Renal cortex interstitium (tissue), 15 donors: ENCODE measurements at places on chromosomes 2 and 18. TPM values are rescaled to one million over a fixed set of nuclear protein-coding genes. Genes with fewer than 3 reads are reported as not detected.

HOXD4 gene
- 56.1 TPM for polyA plus RNA-seq

GULP1 gene
- 66.6 TPM for polyA plus RNA-seq

LIMS1 gene
- polyA plus RNA-seq, result 55.5 TPM

DNA sequence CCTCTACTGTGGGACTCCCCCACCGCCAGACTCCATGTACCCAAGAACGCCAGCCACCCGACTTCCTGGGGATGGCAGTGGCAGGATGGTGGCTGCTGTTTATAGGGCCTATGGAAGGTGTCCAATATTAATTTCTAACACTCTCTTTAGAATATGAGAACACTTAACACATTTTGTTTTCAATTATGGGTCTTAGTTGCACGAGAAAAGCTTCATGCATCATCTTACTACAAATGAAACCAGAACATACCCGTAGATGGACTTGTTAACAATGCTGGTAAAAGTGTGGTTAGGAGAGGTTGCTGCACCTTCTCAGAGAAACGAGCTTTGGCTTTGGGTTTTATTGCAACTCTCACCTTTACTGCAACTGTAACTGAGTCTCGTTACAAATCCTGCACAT lies 335.6 kb upstream of the ID2 start:
- no peak for DNase-seq

DNA sequence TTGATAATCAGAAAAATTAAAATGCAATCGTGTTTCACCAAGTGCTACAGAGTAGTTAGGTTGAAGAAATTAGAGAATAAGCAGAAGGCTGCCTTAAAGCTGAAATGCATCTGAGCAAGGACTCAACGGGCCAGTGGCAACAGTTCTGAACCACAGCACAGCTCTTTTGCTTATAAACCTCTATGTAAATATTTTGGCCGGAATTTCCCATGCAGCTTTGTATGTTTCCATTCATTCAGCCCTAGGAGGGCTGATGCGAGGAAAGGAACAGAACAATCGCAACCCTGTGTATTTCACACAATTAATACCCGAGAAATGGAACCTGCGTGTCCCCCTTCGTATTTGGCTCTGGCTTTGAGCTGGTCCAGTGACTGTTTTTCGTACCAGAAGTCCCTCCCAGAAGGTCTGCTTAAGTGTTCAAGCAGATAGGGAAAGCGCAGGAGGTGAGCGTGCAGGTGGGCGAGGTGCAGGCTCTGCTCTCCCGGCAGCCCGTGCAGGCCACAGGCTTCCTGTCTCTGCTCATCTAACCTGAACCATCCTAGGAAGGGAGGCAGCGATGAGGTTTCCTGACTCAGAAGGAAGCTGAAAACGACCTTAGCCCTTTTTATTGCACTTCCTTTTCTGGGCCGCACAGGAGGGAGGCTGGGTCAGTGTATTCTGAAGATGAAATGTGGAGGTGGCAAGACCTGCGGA lies 67.3 kb downstream of the ASB1 start:
- no peak for DNase-seq

- DNase-seq, result no peak
These were observed 28.4 kb upstream of the PTMA start for GRCh38 chr2:231679908-231680284.

MOCOS gene
- polyA plus RNA-seq, result 0.92 TPM

SGPP2 gene
- polyA plus RNA-seq, result 27.4 TPM

DNA sequence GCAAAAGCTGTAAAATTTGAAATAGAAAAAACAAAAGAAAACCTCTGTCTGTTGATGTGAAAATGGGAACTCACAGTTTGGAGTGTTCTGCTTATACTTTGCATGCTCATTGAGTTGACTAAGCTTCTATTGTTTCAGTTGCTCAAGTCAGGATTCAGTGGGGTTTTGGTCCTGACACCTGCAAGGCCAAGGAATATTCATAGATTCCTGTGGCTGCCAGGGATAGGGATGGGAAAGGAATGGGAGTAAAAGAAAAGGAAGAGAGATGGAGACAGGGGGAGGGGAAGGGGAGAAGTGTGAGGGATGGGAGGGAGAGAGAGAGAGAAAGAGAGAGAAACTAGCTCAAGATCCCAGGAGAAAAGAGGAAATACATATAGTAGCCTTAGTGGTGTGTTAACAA lies 1.3 kb downstream of the CPS1 start:
- no peak for DNase-seq

- no peak for DNase-seq
These were observed 232.1 kb upstream of the EPAS1 start for GRCh38 chr2:46065152-46065551.

UGT1A4 gene
- not detected for polyA plus RNA-seq

GRCh38 chr2:151650456-151650855 lies 83.8 kb downstream of the NEB start:
- no peak for DNase-seq

GRCh38 chr2:193891023-193891422 lies 1696.3 kb upstream of the TMEFF2 start:
- no peak for DNase-seq

DNA sequence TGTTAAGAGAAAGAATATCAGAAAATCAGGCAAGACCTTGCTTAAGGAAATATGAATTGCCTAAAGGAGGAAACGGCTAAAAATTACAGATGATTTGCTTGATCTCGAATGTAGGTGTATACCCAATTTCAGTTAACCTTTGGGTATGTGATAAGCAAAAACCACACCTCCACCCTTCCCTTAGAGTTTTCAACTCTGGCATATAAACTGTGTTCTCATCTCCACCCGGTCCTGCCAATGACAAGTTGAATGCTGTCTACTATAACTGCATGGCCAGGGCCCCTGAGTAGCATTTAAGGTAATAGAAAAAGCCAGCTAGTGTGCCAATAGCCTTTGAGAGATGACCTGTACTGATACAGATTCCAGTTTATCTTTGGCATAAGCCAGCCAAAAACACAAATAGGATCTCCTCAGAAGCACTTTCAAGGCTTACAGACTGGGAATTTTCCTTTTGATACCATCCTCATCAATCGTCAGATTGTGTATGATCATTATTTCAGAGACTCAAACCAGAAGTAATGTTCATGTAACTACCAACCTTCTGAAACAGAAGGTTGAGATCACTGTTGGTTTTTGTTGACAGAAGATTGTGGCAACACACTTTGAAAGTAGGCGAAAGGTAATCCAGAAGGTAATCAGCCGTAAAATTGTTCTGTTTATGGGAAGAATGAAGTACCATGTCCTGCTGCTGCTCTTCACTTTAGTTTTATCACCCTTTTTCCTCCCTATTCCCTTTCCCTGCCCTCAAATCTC lies 163.1 kb downstream of the GFPT1 start:
- DNase-seq, result no peak

DNA sequence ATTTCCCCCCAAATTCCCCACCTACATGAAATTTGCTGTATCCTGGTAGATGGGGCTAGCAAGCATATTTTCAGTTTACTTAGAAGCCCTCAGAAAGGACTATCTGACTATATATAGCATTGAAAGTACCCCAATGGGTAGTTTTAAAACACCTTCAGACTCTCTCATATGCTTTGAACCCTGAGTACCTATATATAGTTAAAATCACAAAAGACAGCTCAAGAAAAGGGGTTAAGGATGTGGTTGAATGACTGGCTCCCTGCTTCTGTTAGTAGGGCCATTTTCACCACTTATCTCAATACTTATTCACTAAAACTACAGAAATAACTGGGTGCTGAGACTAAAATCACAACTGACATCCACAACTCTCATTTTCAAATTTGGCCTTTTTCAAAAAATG lies 18.5 kb downstream of the WDPCP start:
- DNase-seq, result no peak

DNA sequence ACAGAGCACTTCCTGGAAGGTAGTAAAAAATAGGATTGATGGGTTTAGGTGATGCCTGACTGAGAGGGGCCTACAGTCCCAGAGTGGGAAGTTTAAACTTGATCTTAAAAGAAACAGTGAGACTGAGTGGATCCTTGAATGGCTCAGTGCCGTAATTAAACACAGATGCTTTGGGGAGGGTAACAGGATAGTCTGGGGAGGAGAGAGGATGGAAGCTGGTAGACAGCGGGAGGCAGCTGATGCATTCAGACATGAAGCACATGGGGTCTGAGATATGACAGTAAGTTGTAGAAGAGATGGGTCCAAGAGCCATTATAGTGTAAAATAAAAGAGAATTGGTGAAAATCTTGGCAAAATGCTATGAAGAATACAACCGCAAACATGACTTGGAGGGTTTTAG lies 54.4 kb downstream of the AOX1 start:
- DNase-seq, result no peak

- no peak for DNase-seq
These were observed 693 bp downstream of the UBE2F start for GRCh38 chr2:237967463-237967951.

GRCh38 chr2:217433522-217433921 lies 569.3 kb downstream of the TNS1 start:
- no peak for DNase-seq

GALNT5 gene
- polyA plus RNA-seq, result 0.50 TPM

CABLES1 gene
- 25.2 TPM for polyA plus RNA-seq

GRCh38 chr2:178238154-178238521 lies 43.8 kb downstream of the OSBPL6 start:
- DNase-seq, result no peak

DNA sequence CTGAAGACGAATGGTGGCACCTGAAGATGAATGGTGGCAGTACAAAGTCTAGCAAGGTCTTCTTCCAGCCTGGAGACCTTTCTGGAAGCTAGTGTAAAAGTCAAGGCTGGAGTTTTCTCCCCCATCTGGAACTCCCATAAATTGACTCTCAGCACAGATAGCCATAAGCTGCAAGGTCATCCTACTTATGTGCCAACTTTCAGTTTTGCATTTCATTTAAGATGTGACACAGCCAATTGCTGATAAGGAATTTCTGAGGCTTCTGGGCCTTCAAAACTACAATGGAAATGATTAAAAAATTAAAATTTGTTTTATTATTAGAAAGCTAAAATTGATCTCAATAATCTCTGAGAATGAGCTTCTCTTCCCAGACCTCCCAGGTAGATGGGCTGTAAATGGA lies 10.2 kb downstream of the XDH start:
- DNase-seq, result no peak

OSBPL6 gene
- polyA plus RNA-seq, result 7.4 TPM

- no peak for DNase-seq
These were observed 59.1 kb downstream of the ODC1 start for GRCh38 chr2:10388954-10389560.

DNA sequence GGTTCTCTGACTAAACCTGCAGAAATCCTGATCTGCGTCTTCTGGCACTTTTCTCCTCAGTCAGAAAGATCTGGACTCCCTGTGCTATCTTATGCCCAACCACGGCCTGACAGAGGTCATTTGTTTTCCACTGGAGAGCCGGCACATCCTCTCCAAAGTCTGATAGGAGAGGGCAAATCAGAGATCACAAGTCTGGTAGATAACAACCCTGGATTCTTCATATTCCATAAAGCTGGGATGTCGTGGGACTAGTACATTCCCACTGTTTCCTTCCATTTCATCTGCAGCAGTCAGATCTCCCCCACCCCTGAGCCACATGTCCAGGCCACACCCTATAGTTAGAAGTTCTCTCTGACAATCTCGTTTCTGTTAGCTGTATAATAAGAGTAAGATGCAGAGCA lies 157.0 kb downstream of the MGAT5 start:
- no peak for DNase-seq

- no peak for DNase-seq
These were observed 17.1 kb upstream of the NFE2L2 start for GRCh38 chr2:177281400-177282180.

SRD5A2 gene
- polyA plus RNA-seq, result 0.10 TPM

DNA sequence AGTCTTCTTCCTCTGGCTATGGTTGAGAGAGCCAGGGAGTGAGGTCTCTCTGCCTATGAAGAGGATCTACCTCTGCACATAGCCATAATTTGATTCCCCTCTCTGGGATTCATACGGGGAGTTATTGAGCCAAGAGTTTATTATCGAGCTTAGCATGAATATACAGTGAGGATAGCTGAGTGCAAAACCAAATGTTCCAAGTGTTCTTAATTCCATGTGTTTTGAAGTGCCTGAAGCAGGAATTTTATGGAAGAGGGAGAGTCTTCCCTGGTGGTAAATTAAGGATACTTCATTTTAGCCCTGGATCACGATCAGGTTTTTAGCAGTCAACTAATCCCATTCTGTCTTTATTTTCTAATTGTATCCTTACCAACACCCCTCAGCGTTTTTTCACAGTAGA lies 270.6 kb downstream of the C1D start:
- no peak for DNase-seq

DNA sequence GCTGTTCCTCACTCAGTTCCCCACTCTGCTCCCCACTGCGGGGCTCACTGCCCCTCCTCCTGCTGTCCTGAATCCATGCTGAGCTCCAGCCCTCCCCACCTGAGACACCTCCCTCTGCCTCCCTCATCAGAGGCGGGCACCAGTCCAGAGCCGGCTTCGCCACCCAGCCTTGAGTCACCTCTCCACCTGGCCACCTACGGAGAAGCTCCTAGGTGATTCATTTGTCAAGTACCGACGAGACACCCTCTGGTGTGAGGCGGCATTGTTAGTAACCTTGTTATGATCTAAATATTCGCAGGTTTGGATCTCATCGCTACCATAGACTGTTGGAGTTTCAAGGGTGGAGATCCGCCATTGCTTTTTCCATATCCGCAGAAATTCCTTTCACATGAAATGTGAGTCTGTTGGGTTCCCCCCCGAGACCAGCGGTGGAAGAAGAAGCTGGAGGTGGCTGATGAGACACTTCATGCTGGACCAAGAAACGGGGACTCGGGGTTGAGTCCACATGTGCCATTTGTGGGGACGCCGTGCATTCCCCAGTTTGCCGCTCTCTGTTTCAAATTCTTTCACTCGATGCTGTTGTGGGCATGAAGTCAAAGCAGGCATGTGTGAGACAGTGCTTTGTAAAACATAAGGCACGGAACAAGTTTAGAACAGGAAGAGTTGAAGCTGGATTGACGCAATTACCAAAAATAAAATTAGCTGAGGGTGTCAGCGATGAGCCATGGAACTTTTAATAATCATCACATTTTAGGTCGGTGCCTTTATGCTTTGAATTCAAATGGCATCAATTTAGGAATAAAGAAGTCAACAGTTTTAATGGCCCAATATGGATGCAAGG lies 259.8 kb upstream of the HDAC4 start:
- DNase-seq, result no peak

- DNase-seq, result no peak
These were observed 17.5 kb upstream of the MAP3K20 start for GRCh38 chr2:173058097-173058496.

GRCh38 chr2:129730979-129731378 lies 248.5 kb upstream of the RAB6C start:
- no peak for DNase-seq

DNA sequence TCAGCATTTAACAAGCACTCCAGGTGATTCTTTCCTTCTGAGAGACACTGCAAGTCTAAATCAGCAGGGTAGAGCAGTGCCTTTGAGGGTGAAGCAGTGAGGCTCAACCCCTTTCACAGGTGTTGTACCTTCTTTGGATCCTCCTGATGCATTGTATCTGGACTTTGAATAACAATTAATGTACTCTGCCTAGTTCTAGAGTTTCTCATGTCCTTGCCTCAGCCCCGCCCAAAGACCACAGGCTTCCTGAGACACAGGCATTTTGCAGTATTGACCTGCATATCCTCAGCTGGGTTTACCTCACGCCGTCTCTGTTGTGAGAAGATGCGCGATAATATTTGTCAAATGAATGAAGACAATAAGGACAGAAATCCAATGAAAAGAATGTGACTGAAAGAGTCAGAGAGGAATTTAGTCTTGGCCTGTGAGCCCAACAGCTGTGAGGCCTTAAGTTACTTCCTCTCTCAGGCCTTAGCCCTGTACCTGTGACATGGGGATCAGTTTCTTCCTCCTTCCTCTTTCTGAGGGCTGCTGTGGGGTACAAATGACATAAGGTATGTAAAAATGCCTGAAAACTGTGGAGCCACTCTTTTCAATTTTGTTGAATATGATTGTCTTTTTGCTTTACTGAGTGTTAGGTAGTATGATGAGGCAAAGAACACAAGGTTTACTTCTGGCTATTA lies 43.7 kb downstream of the WIPF1 start:
- no peak for DNase-seq
